Right ventricle myocardium inferior (tissue), 1 donor: ENCODE measurements at places on chromosomes 2 and 18. TPM values are rescaled to one million over a fixed set of nuclear protein-coding genes. Genes with fewer than 3 reads are reported as not detected.

DNA sequence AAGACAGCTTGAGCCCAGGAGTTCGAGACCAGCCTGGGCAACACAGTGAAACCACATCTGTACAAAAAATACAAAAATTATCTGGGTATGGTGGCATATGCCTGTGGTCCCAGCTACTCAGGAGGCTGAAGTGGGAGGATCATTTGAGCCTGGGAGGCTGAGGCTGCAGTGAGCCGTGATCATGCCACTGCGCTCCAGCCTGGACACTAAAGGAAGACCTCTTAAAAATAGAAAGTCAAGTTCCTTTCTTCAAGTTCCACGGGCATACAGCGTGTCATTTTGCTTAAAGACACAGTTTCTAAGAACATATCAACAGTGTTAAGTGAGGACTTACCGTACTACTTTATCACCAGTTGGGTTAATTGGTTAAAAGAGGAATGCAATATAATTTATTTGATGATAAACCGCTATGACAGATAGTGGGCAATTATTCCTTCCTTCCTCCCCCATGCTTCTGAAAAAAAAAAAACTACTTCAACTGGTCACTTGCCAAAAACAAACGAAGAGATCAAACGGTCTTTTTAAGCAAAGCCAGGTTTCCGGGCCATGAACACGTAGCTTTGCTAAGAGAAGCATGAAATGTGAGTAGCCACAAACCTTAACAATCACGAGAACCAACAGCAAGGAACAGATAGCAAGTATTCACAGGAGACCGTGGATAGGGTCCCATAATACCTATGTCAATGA, 21.4 kb downstream of the AP1S3 start:
- DNase-seq = no peak

DNA sequence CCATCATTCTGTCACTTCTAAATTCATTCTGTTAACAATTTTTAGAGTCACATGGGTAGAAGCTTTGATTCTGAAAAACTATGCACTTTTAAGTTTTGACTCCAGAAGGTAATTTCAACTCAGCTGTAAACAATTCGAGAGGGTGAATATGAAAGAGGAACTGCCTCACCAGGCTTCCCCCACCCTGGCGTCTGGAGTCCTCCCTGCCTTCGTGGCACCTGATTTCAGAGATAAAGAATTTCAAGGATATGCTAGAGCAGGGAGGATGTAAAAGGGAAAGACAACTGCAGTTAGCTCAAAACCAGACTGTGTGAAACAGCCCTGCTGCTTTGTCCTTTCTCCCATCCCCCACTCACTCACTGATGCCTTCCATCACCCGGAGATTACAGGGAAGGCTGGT, 40.7 kb downstream of the ONECUT2 start:
- DNase-seq = no peak

GRCh38 chr2:11758647-11759046, 12.2 kb downstream of the LPIN1 start:
- no peak for DNase-seq

GRCh38 chr18:62659698-62660097, 55.6 kb upstream of the PHLPP1 start:
- no peak for DNase-seq

- no peak for DNase-seq
These were observed 46.8 kb upstream of the BIN1 start for GRCh38 chr2:127153691-127154158.

DNA sequence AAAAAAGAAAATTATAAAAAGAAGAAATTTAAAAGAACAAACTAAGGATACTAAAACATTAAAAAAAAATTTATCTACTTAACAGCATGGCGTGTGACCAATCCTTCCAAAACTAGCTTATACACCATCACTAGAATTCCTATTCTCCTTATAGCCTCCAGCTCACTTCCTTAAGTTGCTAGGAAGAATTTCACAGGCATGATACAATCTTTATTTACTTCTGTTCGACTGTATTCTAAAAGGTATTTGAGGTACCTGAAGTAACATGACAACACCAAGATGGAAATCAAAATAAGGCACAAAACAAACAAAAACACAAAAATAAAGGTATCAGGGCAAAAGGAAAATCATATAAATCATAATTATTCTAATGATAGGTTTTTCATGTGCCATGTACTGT, 360.7 kb downstream of the FIGN start:
- no peak for DNase-seq

DNA sequence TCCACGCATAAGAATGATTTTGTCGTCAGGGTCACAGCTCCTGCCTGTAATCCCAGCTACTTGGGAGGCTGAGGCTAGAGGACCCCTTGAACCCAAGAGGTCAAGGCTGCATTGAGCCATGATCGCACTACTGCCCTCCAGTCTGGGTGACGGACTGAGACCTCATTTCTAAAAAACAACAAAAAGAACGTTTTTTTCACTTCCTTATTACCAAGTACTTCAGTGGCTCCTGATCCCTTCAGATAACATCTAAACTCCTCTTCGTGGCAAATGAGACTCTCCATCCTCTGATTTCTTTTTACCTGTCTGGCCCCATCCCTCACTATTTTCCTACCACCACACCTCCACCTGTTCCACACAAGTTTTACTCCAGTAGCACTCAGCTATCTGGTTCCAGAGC, 105.4 kb upstream of the TLK1 start:
- no peak for DNase-seq

DNA sequence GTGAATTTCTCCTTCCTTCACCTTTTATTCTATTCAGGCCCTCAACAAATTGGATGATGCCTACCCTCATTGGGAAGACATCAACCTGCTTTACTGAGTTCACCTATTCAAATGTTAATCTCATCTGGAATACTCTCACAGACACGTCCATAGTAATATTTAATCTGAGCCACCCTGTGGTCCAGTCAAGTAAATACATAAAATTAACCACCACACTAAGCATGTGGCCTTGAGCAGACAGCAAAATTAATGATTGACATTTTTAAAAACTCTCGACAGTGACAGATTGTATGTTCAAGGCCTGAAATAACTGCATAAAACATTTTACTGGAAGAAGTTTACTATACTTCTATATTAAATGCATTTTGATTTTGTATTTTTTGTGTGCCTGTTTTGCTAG, 540.6 kb upstream of the GCFC2 start:
- no peak for DNase-seq

GRCh38 chr2:8442833-8443486, 238.9 kb upstream of the ID2 start:
- DNase-seq = no peak

- DNase-seq = no peak
These were observed 49.8 kb downstream of the ALK start for GRCh38 chr2:29871541-29871940.

GRCh38 chr18:53458268-53458667, 766.2 kb downstream of the MBD2 start:
- no peak for DNase-seq

DNA sequence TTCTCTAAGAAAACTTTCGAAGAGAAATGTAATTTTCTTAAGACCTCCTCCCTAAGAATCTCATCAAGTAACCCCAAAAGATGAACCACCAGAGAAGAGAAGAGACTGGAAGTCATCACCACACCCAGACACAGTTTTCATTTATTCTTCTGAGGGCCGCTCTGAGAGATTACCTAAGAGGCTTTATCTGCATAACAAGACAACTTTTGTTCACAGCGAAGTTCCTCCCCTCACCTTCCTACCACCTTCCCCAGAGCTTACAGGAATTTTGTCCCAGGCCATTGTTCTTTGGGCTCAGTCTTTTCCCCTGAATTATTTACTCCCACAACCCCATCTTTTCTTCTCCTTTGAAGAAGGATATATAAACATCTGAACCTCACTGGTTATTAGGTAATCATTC, 92.8 kb downstream of the AKAIN1 start:
- DNase-seq = no peak

- no peak for DNase-seq
These were observed 50.1 kb downstream of the UBR3 start for GRCh38 chr2:169877398-169877797.

- DNase-seq = peak; percentile 21
These were observed 77.6 kb upstream of the OTOF start for GRCh38 chr2:26555246-26556133.

- no peak for DNase-seq
These were observed 132.3 kb upstream of the TNP1 start for GRCh38 chr2:216992056-216992675.

- DNase-seq = no peak
These were observed 95.2 kb downstream of the CNTNAP5 start for GRCh38 chr2:124120246-124120645.

DNA sequence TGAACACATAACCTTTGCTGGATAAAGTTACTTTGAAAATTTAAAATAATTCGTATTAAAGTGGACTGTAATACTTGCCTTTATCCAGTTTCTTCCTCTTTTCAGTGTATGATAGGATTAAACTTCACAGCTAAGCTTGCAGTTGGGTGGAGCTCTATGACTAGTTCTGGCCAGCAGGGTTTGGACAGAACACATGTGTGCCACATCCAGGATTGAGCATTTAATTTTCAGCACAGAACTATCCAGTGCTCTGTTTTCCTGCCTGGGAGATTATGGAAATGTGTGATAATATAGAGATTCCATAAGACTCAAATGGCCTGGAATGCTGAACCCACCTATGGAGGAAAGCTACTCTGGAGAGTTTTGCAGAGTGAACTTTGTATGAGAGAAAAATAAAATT, 200.2 kb downstream of the OSR1 start:
- DNase-seq = no peak

DNA sequence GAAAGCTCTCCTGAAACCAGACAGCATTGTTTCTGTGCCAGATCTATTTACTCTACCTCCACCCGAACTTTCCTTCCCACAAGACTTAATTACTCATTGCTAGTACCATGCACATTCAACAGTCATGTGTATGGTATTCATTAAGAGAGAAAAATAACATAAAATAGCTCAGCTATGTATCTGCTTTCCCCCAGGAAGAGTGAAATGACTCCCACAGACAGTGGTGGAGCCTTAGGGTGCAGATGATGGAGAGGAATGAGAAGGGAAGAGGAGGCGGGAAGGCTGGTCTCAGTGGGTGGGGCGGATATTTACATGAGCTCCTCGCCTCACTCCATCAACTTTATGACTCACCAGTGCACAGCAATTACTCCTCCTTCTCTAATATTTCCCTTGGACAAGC, 724.5 kb downstream of the EPHA4 start:
- DNase-seq = no peak

DNA sequence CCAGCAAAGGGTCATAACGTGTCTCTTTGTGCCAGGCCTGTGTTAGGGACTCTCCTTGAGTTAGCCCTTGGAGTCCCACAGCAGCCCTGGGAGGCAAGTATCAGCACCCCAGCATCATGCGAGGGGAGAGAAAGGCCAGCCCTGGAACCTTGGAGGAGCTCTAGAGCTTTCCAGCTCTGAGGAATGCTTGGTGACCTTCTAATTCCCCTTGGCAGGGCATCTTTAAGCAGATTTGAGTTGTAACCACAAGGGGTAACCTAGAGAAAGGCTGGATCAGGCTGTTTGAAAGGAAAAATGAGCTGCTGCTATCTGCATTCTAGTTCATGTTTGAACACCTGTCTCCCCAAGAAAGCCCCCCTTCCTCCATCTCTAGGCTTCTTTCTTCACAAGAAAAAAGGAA, 23.8 kb upstream of the ODC1 start:
- no peak for DNase-seq

GRCh38 chr18:74368901-74369705, 53.5 kb downstream of the C18orf63 start:
- no peak for DNase-seq

GRCh38 chr2:147101941-147102790, 742.7 kb upstream of the ACVR2A start:
- DNase-seq = no peak

The UGT1A3 gene
- total RNA-seq = not detected

The NYAP2 gene
- not detected for total RNA-seq

The RASGRP3 gene
- 55.7 TPM for total RNA-seq

The ZAP70 gene
- 1.6 TPM for total RNA-seq

The SKA1 gene
- 0.38 TPM for total RNA-seq

The MC5R gene
- total RNA-seq = not detected

The SIX3 gene
- not detected for total RNA-seq

The KHK gene
- total RNA-seq = 4.5 TPM

The DYSF gene
- total RNA-seq = 57.8 TPM

The SMYD1 gene
- total RNA-seq = 544 TPM

The CAVIN2 gene
- 109 TPM for total RNA-seq

The TRIM54 gene
- 282 TPM for total RNA-seq

The KCNG2 gene
- total RNA-seq = not detected
